ENCODE measurements at places on chromosomes 2 and 18.

- peak; percentile 72 for DNase-seq
These were observed 1.2 kb downstream of the YPEL5 start for GRCh38 chr2:30147715-30148610.

- DNase-seq, result no peak
These were observed 212.3 kb downstream of the MGAT5 start for GRCh38 chr2:134466141-134466540.

DNA sequence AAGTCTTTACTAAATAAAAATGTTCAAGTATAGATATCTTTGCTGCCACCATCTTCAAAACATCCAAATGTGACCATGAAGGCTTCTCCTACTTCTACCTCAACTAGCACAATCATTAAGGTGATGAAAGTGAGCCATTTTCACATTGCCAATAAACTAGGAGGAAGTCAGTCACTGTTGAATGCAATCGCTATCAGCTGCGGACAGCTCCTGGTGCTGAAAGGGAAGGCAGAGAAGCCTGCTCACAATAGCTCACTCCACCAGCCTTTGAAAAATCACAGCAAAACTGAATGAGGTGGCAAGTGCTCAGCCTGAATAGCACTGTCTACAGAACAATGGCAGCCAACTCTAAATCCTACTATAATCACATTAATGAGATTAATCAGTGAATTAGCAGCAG, 2.2 kb downstream of the MYT1L start:
- DNase-seq, result no peak

DNA sequence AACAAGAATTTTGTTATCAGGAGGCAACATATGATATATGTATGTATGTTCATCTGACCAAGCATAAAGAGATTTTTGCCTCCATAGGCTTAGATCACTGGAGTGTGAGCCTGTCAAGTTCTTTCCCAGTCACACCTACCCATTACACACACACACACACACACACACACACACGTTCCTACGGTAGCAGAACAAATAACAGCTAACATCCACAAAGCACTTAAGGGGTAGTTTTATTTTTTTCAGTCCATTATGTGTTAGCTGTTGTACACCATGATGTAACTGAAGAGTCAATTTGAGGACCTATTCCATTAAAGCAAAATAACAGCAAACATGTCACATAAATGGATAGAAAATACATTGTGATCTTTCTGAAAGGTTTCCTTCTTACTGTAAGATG, 39.5 kb downstream of the UGP2 start:
- no peak for DNase-seq

GRCh38 chr18:25456334-25457010, 104.5 kb upstream of the ZNF521 start:
- DNase-seq, result no peak

GRCh38 chr18:44917216-44918141, 236.8 kb downstream of the SETBP1 start:
- no peak for DNase-seq

- DNase-seq, result no peak
These were observed 100.6 kb upstream of the FN1 start for GRCh38 chr2:215536510-215536909.

GRCh38 chr2:84999553-84999955, 28.6 kb downstream of the KCMF1 start:
- DNase-seq, result no peak

DNA sequence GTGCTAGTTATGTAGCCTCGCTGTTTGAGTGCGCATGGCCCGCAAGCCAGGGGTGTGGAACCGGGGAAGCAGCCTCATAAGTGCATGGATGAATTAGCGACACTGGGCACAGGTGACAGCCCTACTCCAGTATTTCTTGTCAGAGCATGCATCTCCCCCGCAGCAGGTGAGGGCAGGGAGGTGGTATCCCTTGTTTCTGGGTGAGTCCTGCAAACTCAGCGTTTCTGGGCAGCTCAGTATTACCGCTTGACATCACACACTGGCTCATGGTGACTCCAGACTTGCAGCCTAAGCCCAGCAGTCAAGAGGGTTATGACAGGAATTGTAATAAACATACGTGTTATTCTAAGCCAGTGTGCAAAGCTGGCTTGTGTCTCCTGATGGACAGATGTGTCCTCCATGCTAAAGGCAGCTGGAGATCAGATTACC, 2.5 kb downstream of the CABLES1 start:
- DNase-seq, result no peak

- no peak for DNase-seq
These were observed 99.2 kb downstream of the SLC8A1 start for GRCh38 chr2:40352703-40353099.

DNA sequence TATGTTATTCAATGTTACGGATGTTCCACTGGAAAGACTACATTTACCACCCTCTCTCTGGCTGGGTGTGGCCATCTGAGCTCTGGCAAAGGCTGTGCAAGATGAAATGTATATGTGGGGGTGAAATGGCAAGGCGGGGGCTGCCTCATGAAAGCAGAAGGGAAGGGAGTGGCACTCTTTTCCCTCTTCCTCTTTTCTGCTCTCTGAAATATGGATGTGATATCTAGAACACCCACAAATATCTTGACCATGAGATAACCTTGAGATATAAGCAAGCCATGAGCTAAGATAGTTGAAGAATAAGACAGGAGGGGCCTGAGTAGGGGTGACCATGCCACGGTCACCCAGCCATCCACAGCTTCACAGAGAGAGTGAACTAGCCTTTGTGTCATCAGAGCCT, 367.8 kb upstream of the ID2 start:
- DNase-seq, result no peak

GRCh38 chr2:199629301-199629700, 171.6 kb upstream of the SATB2 start:
- DNase-seq, result no peak

DNA sequence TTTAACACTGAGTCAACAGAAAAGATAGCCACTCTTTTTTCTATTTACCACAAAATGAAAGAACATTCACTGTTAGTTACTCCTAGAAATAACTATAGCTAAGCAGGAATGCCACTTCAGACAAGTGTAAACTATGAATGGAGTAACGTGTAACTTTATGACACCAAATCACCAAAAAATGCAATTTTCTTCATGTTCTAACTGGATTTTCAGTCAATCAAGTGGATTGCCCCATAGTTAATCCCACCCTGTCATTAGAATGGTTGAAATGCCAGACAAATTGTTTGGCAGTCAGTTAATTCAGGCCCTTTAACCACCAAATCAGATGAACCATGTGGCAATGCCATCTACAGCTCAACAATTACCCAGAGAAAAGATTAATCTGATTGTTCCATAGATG, 9.9 kb downstream of the EPHA4 start:
- no peak for DNase-seq

DNA sequence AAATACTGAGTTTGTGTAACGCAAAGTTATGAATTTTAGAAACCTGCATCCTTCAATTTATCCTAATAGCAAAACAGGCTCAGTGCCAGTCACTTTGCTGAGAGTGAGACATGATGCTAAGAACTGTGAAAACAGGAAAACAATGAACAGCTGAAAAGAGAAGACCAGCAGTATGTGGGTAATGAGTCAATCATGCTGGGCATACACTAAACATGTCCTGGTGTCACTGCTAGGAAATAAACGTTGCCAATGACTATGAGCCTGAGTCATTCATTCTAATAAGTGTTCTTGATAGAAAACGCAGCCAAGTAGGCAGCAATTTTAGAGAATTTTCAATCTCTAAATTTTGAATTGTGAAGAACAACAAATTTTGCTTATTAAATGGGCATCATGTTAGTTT, 237.3 kb downstream of the GALR1 start:
- DNase-seq, result no peak

GRCh38 chr2:61493523-61493942, 22.6 kb upstream of the USP34 start:
- DNase-seq, result no peak

GRCh38 chr2:140943867-140944266, 1186.9 kb downstream of the LRP1B start:
- no peak for DNase-seq

- DNase-seq, result no peak
These were observed at the start of gene NTSR2 for GRCh38 chr2:11669454-11670291. Gene NTSR2 (minus strand): TSS chr2:11670195. CDS start chr2:11670129, 66 bp downstream.

- DNase-seq, result no peak
These were observed 30.6 kb downstream of the HNRNPLL start for GRCh38 chr2:38572167-38572566.

GRCh38 chr2:38584881-38585280, 17.8 kb downstream of the HNRNPLL start:
- DNase-seq, result no peak

DNA sequence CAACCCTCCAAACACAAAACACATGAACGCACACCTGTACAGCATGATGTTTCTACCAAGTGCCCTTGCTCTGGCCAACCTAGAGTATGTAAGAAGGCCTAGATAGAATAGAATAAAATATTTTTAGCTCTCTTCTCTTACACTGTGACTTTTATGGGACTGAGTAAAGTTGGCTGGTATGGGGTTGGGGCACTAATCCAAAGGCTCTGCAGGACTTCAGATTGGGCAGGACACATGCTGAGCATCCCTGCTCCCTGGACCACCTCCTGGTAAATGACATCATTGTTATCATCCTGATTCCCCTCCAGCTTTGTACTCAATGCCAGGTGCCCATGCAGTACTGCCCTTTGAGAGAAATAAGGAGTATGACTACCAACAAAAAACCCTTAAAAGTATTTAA, 322.2 kb downstream of the SLC8A1 start:
- no peak for DNase-seq

GRCh38 chr2:98474979-98475632, 30.4 kb downstream of the INPP4A start:
- DNase-seq, result no peak

DNA sequence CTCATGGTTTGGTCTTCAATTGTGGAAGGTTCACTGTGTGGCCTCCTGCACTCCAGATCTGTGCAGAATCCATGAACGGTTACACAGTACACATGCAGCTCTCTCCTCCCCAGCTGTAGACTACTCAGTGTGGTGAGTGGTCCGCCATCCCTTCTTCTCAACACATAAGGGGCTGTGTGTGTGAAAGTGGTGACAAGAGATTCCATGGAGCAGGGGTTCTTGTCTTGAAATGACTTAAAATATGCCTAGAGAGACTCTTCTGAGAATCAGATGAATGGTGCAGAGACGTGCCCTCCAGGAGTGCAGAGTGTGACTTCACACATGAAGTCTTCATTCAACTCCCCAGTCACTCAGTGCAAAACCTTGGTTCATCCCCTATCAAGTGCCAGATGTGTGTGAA, 151.0 kb upstream of the COPS8 start:
- DNase-seq, result no peak

- no peak for DNase-seq
These were observed 110.0 kb downstream of the FEZ2 start for GRCh38 chr2:36487947-36488346.

DNA sequence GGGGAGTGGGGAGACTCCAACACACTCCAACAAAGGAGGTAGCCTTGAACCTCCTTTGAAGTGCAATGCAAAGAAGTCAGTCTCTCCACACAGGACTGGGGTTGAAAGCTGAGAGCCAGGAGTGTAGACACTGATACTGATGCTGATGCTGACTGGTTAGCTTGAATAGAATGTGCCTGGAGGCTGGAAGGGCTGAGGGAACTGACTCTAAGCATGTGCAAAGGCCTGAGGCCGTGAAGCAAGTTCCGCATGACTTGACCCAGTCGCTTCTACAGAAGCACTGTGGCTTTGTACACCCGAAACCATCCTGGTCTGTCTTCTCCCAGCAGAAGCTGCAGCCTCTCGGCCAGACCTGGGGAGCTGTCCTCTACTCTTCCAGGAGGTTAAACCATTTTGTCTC, 10.4 kb downstream of the FOXI3 start:
- no peak for DNase-seq
